ENCODE measurements at places on chromosomes 2 and 18. TPM values are rescaled to one million over a fixed set of nuclear protein-coding genes. Genes with fewer than 3 reads are reported as not detected.

GRCh38 chr18:21241301-21242048 is 557 bp upstream of the GREB1L start:
- DNase-seq, result no peak

The FAP gene
- not detected for total RNA-seq

DNA sequence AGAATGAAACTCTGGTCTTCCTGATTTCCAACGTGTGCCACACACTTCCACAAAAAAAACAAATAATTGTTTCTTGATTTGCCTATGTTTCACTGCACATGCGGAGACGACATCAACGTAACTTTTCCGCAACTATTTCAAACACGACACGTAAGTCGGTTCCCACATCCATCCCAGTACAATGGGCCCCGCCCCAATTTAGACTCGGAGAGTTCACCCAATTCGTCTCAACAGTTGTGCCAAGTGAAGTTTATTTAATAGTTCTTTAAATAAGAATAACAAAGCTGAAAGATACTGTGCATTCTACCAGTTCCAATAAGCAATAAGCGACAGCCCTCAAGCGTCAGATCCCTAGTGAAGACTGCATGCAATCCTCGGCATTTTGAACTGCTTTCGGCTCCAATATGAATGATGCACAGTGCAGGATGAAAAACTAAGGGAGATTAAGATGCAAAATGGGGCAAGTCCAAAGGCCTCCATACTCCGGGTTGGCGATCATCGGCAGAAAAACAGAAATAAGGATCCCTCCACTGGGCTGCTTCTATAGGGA is 664 bp downstream of the CCT4 start:
- DNase-seq, result no peak

GRCh38 chr2:216220976-216221375 is 111.8 kb downstream of the XRCC5 start:
- DNase-seq, result no peak

The LYG2 gene
- total RNA-seq, result not detected

DNA sequence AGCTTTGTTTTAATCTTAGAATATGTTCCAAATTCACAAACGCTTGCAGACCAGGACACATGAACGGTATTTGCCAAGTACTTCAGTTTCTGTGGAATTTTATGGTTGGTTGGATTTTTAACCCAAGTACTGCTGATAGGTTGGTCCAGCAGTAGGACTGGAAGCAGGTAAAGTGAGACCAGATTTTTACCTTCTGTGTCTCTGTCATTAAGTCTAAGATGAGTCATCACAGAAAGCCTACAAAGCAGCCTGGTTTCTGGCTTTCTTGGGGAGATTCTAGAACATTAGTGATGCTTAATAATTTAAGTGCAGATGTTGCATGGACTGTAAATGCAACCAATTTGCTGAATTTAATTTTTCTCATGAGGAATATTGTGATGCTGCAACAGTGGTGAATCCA is 100.5 kb downstream of the SCG2 start:
- DNase-seq, result no peak

The DNAJC5G gene
- not detected for total RNA-seq

The UGT1A6 gene
- not detected for total RNA-seq

DNA sequence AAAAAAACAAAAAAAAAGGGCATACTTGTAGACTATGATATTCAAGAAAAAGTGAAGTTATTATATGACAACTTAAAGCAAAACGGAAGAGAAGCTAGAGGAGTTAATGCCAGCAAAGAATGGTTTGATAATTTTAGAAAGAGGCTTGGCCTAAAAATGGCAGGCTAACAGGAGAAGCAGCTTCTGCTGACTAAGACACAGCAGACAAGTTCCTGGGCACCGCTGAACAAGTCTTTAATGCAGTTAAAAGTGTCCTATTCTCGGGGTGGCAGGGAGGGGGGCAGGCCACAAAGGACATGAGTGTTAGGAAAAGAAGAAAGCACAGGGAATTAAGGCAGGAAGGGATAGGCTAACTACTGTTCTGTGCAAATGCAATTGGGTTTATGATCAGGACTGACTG is 50.3 kb upstream of the GAREM2 start:
- DNase-seq, result no peak

The SLC16A14 gene
- 8.5 TPM for total RNA-seq

The IL37 gene
- not detected for total RNA-seq

DNA sequence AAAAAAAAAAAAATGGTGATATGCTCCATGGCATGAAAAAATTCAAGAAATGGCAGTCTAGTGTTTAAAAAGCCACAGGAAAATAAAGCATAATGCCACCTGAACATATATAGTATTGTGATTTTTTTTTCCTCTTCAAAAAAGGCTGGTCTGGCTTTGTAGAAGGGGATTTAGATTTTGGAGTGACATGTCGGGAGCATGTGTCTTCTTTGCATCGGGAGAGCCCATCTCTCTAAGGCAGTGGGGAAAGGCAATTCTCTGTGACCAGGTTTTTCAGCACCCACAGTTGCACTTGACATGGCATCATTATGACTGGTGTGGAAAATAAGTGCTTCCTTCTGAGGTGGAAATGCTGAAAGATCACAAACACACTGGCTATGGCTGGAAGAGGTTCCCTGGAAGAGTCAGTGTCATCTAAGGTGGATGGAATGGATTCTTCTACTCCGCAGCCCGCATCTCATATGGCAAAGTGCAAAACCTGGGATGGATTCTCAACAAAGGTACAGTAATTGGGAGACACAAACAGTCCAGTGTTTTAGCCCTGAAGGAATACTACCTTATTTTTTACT is 172.5 kb downstream of the AGAP1 start:
- peak; percentile 95 for DNase-seq

The DQX1 gene
- total RNA-seq, result not detected

The CACNB4 gene
- 0.12 TPM for total RNA-seq

DNA sequence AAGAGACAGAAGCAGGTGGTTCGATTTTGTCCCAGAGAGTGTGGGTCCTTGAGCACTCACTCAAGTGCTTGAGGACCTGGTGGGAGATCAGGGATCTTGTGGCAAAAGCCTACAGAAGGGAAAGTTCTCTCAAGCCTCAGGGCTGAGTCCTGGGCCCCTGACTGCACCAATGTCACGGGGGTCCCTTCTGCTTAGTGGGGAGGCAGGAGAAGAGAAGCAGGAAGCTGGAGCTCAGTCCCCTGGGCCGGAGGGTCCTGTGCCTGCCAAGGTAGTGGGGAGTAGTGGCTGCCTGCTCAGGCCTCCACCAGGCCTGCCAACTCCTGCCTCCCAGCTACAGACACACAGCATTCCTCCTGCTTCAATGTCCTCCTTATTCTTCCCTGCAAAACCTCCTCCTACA is 11.7 kb downstream of the CAPN14 start:
- DNase-seq, result no peak

DNA sequence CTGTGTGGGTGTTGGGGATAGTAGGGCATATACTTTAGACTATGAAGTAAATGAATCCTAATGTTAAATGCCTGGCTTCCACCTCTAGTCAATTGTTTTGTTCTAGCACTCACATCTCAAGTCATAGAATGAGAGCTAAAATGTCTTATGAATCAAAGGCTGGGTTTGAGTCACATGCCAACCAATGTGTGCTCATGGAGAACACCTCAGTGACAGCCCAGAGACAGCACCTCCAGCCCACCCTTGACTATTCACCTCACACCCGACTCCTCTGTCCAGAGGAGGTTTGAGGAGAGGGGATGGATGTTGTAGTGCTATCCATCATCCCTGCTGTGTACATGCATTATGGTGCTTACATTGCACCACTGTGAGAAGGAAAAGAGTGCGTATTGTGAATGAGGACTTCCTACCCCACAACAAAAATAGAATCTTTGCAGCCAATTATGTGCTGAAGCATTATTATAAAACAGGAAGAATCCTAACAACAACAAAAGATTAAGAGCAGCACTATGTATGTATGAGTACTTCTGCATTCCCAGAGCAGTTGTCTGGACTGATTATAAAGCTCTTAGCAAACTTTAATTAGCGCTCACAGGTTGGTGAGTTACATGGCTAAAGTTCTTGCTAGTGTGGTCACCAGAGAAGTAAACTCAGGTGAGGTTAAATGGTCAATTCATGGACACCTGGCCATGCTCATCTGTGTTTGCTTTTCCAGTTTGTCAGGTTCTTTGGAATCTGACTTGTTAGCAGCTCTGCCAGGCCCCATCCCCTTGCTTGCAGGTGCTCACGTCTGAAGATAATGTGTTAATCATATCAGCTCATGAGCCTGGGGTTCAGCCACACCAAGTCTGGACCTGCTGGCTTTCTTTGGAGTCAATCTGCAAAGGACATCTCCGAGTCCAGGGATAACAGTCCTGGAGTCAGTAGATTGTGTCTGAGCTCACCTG is 55.3 kb upstream of the NABP1 start:
- no peak for DNase-seq

The USP34 gene
- total RNA-seq, result 99.4 TPM

The CIB4 gene
- total RNA-seq, result not detected

GRCh38 chr2:112725545-112726457 is 5.0 kb downstream of the NT5DC4 start:
- no peak for DNase-seq

DNA sequence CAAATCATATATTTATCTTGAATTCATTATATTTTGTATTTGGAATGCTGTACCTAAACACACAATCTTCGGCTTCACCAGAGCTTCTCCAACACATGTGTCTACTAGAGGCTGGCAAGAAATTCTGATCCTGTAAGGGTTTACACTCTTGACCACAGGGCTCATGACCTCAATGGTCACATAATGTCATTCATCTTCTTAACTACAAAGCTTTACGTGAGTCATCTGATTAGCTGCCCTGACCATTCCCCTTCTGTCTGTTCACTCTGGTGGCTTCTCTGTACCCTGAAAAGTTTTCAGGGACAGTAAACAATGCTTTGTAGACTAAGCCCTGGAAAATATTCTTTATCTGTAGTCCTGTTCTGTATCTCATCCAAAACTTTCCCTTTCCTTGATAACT is 423.9 kb downstream of the CMPK2 start:
- DNase-seq, result no peak

The LCT gene
- not detected for total RNA-seq

- no peak for DNase-seq
Measured at GRCh38 chr18:28468901-28469300, 292.0 kb upstream of the CDH2 start.

The L3MBTL4 gene
- not detected for total RNA-seq

DNA sequence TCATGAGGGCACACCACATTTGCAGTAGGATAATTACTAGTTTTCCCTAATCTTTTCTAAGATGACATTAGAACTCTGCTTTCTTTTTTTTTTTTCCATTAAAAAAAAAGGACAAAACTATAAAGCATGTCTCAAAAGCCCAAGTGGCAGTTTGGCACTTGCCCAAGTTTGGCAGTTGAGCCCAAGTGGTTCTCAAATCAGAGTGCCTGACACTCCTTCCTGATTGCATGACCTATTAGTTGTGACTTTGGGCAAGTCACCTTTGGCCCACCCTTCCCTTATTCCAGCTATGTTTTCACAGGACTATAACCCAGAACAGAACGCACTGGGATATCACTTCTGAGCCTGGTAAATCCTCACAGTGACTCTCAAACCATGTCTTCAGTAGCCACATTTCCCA is 273.0 kb downstream of the CCDC85A start:
- no peak for DNase-seq

The CCDC85A gene
- 0.80 TPM for total RNA-seq

DNA sequence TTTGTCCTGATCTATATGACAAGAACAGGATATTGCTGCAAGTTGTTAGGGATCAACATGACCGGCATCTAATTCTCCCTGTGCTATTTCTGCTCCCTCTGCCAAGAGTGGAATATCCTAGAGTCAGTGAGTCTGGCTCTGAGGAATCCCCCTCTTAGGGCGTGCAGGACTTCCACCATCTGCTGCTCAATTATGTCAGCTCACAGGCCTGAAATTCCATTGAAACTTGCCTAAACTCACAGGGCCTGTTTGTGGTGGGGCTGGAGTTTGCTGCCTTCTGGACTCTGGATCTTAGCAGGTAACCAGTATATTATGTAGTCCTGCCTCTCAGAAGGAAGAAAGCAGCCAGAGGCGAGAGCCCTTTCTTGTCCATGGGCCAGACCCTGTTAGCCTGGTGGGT is 323.0 kb downstream of the TSN start:
- DNase-seq, result no peak

The HJURP gene
- total RNA-seq, result 38.5 TPM

- no peak for DNase-seq
Measured at GRCh38 chr2:188668017-188668680, 306.0 kb upstream of the COL3A1 start.

DNA sequence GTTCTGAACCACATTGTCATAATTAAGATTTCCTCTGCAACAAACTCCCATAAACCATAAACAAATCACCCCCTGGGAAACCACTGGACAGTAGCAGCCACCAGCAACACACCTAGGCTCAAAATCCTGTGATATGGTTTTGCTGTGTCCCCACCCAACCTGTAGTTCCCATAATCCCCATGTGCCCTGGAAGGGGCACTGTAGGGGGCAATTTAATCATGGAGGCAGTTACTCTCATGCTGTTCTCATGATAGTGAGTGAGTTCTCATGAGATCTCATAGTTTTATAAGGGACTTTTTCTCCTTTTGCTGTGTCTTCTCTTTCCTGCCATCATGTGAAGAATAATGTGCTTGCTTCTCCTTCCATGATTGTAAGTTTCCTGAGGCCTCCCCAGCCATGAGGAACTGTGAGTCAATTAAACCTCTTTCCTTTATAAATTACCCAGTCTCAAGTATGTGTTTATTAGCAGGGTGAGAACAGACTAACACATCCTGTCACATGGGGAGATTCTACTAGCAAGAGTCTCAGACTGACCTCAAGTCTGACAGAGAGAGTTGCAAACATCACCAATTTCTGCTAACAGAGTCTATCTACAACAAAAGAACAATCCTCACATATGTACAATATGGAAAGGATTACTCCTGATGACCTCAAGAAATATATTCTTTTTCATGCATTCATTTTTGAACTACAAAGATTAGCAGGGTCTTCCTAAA is 182.6 kb downstream of the GRB14 start:
- no peak for DNase-seq

GRCh38 chr2:236888794-236889780 is 196.6 kb upstream of the COPS8 start:
- DNase-seq, result no peak
